ENCODE measurements at places on chromosomes 5 and 9.

GRCh38 chr5:74640954-74641734, 616 bp upstream of the ENC1 start:
- no peak for DNase-seq

GRCh38 chr5:11527652-11528349, 376.4 kb downstream of the CTNND2 start:
- no peak for DNase-seq

DNA sequence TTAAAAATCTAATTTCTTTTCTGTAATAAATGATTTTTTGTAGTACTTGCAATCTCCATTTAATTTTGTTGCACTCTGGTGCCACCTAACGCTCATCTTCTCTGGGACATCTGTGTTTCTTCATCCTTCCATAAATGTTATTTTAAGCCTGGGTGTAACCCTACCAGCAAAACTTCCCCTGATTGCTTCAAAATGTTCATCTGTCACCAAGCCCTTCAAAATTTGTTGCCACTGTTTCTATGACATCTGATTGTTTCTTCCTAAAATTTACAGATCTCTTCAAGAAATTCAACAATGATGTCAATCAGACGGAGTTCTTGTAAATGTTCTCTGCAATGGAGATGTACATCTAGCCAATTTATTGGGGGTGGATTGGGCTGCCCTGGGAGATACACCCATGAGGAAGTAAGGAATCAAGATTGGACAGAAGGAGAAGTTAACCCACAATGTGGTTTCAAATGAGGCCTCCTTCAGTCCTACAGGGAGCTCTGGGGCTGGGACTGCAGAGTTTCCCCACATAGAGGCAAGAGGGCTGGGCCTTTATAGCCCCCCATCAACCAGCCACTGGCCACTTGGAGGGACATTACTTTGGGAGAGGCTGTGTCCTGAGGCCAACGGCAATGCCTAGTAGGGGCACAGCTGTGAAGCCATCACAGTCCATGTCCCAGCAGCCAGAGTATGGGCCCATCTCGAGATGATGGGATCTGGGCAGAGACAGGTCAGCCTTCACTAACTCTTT, 23.3 kb downstream of the MCTP1 start:
- peak; percentile 17 for DNase-seq

DNA sequence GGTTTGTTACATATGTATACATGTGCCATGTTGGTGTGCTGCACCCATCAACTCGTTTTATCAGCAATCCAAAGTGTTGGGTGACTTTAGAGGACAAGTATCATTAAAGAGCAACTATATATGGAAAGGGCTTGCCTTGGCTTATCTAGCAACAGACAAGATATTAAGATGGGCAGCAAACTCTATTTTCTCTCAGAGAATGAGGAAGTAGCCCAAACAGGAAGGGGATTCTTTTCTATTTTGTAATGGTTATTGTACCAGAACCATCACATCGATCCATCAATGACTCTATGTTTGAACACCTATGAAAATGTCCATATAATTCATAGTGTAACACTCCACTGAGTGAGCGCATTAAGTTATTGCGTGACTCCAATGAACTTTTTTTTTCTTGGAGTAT, 260.1 kb upstream of the SLC24A2 start:
- no peak for DNase-seq

DNA sequence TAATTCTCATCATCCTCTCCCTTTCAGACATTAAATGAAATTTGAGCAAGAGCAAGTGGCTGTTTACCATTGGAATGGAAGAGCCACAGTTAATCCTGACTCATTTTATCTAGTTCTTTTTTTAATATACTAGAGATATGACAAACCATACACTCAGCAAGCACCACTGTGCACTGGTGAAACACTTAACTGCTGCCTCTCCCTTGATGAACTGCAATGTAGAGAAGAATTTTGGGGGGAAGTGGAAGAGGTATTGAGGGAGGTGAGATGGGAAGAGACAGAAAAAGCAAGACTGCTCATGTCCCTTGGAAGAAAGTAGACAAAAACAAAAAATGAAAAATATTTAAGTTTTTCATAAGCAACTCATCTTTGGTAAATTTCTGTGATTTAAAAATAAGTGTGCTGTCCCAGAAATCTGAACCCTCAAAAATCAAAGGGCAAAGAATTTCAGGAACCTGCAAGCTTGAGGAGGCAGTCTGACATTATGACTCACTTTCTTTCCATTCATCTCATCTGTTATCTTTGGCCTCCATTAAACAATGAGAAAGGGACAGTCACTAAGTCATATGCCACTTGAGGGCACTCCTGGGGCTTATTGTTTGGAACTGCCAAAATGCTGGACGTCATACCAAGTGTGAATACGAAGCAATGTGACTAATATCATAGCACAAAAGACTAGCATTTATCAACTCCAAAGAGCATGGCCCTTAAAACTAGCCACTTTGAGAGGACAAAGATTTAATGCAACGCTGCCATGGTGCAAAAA, 566.8 kb upstream of the DMAC1 start:
- DNase-seq = no peak

DNA sequence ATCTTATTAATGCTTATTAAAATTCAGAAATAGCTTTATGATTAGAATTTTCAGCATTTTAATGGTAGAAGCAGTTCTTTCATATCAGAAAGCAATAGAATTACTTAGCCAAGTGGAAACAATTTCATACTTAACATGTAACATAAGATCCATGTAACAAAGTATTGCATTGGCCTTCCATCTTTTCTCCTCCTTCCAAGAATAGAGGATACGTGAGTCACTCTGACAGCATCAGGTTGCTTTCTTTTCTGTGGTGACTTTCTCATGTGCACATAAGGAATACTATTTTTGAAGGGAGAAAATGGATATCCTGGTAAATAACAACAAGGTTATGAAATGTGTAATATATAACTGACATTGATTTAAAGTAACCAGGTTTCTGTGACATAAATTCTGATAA, 272.2 kb downstream of the ANXA1 start:
- no peak for DNase-seq

DNA sequence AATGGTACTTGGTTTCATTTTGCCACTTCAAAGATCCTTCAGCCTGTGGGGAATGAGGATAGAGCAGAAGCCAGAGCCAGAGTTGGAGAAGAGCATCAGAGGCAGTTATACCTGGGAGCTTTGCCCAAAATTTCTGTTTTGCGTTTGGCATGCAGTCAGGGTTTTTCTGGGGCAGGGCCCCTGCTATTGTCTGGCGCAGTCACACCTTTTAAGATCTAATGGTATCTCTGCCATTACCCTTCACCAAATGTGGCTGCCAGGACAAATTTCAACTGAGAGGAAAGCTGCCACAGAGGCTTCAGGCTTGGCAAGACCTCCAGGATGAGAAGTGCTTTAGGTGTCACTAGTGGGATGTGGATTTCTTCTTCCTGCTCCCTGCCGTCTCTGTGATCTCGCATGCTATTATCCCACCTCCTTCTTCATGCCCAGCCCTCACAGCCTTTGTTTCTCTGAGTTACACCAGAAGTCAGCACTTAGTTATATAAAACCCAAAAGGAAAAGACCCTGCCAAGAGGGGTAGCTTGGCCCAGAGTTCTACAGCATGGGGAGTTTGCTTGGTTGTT, 357.0 kb downstream of the TLE4 start:
- no peak for DNase-seq

- no peak for DNase-seq
Measured at GRCh38 chr5:2575871-2576270, 175.6 kb downstream of the IRX2 start.

- DNase-seq = no peak
Measured at GRCh38 chr5:33726422-33727165, 165.2 kb downstream of the ADAMTS12 start.
